ENCODE measurements at places on chromosomes 16 and 17.

DNA sequence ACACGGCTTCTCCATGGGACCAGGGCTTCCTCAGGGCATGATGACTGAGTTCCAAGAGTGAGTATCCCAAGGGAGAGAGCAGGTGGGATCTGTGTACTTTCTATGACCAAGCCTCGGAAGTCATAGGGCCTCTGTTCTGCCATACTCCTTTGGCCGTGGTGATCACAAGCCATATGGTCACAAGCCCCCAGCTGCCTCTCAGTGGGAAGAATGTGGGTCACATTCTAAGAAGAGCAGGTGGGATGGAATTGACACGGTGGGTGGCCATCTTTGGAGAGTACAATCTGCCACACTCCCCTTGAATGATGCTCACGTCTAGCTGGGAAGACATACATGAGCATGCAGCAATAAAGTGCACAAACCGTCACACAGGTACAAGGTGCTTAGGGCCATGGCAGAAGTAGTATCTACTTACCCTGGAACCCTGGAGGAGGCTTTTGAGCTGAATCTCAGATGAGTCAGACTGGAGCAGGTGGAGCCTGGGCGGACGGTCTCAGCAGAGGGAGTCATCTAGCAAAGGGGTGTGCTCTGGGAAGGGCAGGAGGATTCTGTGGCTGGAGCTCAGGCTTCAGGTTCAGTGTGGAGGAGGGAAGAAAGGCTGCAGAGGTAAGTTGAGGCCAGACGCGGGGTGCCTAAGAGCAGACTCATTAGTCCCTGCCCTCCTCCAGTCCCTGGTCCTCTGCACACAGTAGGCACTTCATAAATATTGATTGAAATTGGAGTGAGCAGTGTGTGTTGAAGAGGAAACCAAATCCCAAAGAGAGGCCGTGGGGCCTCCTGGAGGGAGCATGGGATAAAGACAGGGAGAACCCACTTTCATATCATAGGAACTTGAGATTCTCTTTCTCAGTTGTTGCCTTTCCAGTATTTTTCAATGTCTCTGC is 26.6 kb downstream of the GOSR2 start:
- no peak for DNase-seq

DNA sequence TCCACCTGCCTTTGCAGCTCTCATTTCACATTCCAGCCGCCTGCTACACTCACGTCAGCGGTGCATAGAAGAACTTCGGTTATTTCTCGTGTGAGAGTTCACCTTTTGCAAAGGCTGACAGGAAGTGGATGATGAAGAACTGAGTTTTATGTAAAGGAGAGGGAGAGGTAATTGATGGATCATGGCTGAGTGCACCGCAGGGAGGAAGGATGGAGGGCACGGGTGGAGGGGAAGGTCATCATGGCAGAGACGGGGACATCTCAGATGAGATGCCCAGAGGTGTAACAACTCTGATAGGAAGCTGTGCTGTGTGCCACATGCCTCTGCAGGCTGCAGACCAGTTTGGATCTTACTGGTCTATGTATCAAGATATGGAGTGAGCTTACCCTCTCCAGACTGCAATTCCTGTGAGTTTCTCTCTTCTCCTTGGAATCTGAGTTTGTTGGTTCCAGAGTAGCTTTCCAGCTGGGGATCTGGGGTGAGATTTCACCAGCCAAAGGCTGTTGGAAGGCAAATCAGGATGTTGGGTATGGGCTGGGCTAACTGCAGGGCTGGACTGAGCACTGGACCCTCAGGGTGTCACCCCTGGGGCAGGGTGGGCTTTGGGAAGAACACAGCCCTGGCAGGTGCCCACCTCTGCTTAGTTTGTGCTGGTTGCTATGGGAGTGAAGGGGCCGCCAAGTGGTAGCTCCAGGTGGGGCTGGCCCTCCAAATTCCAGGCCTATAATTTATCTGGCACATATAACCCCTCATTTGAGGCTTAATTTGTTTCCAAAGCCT is 777.0 kb downstream of the KCNJ18 start:
- DNase-seq: no peak

DNA sequence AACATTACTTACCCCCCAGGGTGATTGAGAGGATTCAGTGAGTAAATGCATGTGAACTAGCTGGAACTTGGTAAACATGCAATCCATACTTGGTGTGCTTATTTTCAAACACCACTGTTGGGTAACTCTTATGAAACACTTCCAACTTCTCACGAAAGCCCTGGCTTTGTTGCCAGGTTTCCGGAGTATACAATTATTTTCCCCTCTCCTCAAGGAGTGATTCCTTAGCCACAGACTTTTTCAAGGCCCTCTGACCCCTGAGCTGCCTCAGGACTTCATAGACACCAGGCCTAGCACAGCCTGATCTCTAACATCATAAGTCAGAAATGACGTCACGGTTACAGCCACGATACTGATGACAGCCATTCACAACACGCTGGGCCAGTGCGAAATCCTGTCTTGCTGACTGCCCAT is 27.6 kb downstream of the HSD17B2 start:
- no peak for DNase-seq

GRCh38 chr17:48779421-48779820 is 37.6 kb downstream of the TTLL6 start:
- no peak for DNase-seq

GRCh38 chr16:29974291-29975133 is 844 bp downstream of the TAOK2 start:
- no peak for DNase-seq

GRCh38 chr17:732067-732901 is at the start of gene TLCD3A:
Gene TLCD3A (plus strand): TSS chr17:732596. CDS start chr17:732648, 52 bp downstream.
- DNase-seq: no peak

- no peak for DNase-seq
Observed at GRCh38 chr16:50664270-50664669, 16.8 kb downstream of the SNX20 start.
